Astrocyte (in vitro differentiated cells and primary cell): ENCODE measurements at places on chromosomes 6 and 20.

- H3K36me3 ChIP-seq = no peaks in the 10 kb centered on the region
- no peak overlapping the region for H3K4me3 ChIP-seq
- H3K27me3 ChIP-seq = no peaks in the 10 kb centered on the region
- H3K4me1 ChIP-seq = peaks cover 6% of the 10 kb centered on the region
- no peak overlapping the region for H3K27ac ChIP-seq
Measured at GRCh38 chr6:75376347-75377024, 91.9 kb upstream of the TMEM30A start.

GRCh38 chr6:79635232-79635543 lies 4.1 kb downstream of the SH3BGRL2 start:
- peak; percentile 65 for DNase-seq
- H3K4me3 ChIP-seq = no peak overlapping the region
- H3K27me3 ChIP-seq = no peaks in the 10 kb centered on the region
- no peaks in the 10 kb centered on the region for H3K36me3 ChIP-seq
- peaks cover 14% of the 10 kb centered on the region for H3K4me1 ChIP-seq
- no peak overlapping the region for H3K27ac ChIP-seq

- H3K27me3 ChIP-seq = peaks cover 7% of the 10 kb centered on the region
- H3K4me3 ChIP-seq = no peak overlapping the region
- H3K36me3 ChIP-seq = no peaks in the 10 kb centered on the region
- no peak overlapping the region for H3K27ac ChIP-seq
- no peak for DNase-seq
Measured at GRCh38 chr6:166673309-166673708, 46.3 kb upstream of the RPS6KA2 start.

GRCh38 chr20:49569411-49570115 lies 1.6 kb upstream of the PTGIS start:
- peaks cover 23% of the 10 kb centered on the region for H3K4me1 ChIP-seq
- DNase-seq = peak; percentile 52
- no peak overlapping the region for H3K27ac ChIP-seq
- H3K36me3 ChIP-seq = no peaks in the 10 kb centered on the region
- peaks cover 13% of the 10 kb centered on the region for H3K27me3 ChIP-seq

GRCh38 chr6:82144852-82145340 lies 102.6 kb downstream of the IBTK start:
- H3K4me1 ChIP-seq = peaks cover 22% of the 10 kb centered on the region
- peak overlapping the region; percentile 44 for H3K4me3 ChIP-seq
- H3K27ac ChIP-seq = peak overlapping the region; percentile 87

DNA sequence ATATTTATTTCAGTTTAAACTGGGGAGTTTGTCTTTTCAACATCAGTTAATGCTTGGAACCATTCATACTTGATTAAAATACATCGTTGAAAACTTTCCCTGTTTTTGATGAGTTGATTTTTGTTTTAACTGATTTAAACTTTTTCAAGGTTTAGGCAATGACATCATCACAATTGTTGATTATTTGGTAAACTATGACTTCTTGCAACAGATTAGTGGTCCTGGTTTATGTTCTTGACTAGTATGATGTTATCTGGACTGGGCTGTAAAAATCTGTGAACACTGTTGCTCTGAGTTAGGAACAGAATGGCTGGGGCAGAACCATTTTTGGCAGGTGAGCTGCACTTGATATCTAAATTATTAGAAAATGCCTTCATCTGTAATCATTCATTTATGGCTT lies at the start of gene ZC2HC1B:
Gene ZC2HC1B (plus strand): TSS at position 241 of the 400 bp plus-strand sequence. CDS start 66 bp downstream, at position 307.
- H3K4me3 ChIP-seq = no peak within 1 kb of the TSS
- H3K36me3 ChIP-seq = peaks cover 40% of the 10 kb centered on the region
- H3K27me3 ChIP-seq = no peaks in the 10 kb centered on the region
- no peak for DNase-seq
- H3K27ac ChIP-seq = no peak within 1 kb of the TSS

DNA sequence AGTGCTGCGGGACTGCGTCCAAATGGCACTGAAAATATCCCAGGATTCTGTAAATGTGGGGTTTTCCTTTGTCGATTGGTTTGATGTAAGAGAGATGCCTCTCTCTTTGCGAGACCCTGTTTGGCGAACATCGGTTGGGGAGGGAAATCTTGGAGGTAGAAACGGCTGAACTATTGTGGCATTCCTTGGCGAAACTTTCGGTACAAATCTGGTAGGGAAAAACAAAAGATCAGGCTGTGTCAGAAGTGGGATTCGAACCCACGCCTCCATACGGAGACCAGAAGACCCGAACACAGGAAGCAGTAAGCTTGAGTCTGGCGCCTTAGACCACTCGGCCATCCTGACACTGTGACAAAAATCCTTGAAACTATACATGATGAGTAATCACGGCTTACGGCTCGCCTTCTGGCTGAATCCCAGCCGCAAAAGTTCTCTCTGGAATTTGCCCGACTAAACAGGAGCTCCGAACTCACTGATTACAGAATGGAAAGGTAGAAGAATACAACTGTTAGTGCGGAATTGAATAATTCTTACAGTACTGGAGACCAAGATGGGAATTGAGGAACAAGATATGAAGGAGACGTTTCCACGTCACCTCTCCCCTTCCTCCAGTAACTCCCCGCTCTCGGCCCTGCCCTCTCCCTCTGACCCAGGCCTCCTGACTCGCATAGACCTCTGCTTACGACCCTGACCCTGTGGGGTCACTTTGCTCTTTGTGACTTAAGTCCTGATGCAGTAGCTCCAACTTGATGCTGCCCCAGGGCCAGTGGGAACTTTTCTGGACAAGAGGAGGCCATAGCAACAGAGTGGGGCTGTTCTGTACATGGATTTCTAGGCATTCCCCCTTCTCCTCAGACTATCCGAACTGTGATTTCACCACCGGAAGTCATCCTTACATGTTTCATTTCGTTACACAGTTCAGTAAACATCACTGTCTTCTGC lies 132.8 kb upstream of the ZNF184 start:
- DNase-seq = peak; percentile 65
- peak overlapping the region; percentile 60 for H3K4me3 ChIP-seq
- no peak overlapping the region for H3K27ac ChIP-seq
- H3K36me3 ChIP-seq = no peaks in the 10 kb centered on the region
- no peaks in the 10 kb centered on the region for H3K4me1 ChIP-seq

DNA sequence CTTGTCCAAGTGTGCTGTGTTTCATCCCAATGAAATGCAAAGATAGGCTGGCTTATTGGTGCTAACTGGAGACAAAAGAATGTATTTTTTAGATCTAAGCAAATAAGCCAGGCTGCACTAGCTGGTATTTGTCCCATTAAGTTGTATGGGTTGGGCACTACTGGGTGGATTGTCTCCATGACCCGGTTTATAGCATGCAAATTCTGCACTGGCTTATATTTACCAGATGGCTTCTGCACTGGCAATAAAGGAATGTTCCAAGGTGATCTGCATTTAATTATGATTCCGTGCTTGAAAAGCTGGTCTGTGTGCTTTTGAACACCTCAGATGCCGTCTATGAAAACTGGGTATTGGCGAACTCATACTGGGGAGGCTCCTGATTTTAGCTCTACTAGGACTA lies 61.4 kb upstream of the MOCS1 start:
- no peak overlapping the region for H3K27ac ChIP-seq
- H3K4me1 ChIP-seq = no peaks in the 10 kb centered on the region
- no peaks in the 10 kb centered on the region for H3K36me3 ChIP-seq

- no peak overlapping the region for H3K27ac ChIP-seq
- H3K4me1 ChIP-seq = no peaks in the 10 kb centered on the region
- H3K4me3 ChIP-seq = no peak overlapping the region
- no peaks in the 10 kb centered on the region for H3K36me3 ChIP-seq
Measured at GRCh38 chr20:42309050-42309449, 690.9 kb upstream of the CHD6 start.

- H3K27ac ChIP-seq = no peak overlapping the region
- no peaks in the 10 kb centered on the region for H3K36me3 ChIP-seq
- H3K4me1 ChIP-seq = no peaks in the 10 kb centered on the region
- no peak overlapping the region for H3K4me3 ChIP-seq
- no peaks in the 10 kb centered on the region for H3K27me3 ChIP-seq
Measured at GRCh38 chr6:69106511-69106910, 471.4 kb downstream of the ADGRB3 start.

DNA sequence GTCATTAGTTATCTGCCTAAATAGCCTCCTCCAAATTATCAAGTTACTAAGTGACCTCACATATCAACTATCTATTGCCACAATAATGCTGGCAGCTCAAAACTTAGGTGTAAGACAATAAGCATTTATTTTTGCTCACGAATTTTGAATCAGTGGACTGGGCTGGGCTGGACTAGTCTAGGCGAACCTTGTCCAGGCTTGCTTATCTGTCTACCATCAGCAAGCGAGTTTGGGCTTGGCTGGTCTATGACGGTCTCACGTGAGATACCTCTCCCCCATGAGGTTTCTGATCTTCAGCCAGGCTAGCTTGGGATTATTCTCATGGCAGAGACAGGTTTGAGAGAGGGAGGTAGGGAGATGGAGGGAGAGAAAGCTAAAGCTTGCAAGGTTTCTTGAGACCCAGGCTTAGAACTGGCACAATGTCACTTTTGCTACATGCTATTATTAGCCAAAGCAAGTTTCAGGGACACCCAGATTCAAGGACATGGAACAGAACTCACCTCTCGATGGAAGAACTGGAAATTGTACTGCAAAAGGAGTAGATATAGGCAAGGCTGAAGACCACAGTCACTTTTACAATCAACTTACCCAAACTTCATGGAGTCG lies 80.9 kb downstream of the WASF1 start:
- no peak for DNase-seq
- no peaks in the 10 kb centered on the region for H3K27me3 ChIP-seq
- H3K27ac ChIP-seq = no peak overlapping the region
- peaks cover 5% of the 10 kb centered on the region for H3K36me3 ChIP-seq
- H3K4me1 ChIP-seq = no peaks in the 10 kb centered on the region

GRCh38 chr6:73152966-73153757 lies 72.1 kb downstream of the KHDC1L start:
- H3K4me1 ChIP-seq = no peaks in the 10 kb centered on the region
- no peak for DNase-seq
- H3K27ac ChIP-seq = no peak overlapping the region

DNA sequence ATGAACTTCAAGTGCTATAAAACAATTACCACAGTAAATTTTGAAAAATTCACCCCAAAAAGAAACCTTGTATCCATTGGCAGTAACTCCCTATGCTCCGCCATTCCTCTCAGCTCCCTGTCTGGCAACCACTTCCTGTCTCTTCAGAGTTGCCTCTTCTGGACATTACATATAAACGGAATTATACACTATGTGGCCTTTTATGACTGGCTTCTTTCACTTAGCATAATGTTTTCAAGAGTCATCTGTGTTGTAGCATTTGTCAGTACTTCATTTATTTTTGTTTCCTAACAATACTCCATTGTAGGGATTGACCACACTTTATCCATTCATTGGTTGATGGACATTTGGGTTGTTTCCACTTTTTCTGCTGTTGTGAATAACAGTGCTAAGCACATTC lies 50.1 kb downstream of the CEP43 start:
- no peak overlapping the region for H3K27ac ChIP-seq
- H3K4me3 ChIP-seq = no peak overlapping the region
- no peaks in the 10 kb centered on the region for H3K27me3 ChIP-seq
- no peaks in the 10 kb centered on the region for H3K36me3 ChIP-seq

- no peak for DNase-seq
- no peaks in the 10 kb centered on the region for H3K4me1 ChIP-seq
- H3K36me3 ChIP-seq = no peaks in the 10 kb centered on the region
Measured at GRCh38 chr6:166638573-166638964, 11.5 kb upstream of the RPS6KA2 start.

DNA sequence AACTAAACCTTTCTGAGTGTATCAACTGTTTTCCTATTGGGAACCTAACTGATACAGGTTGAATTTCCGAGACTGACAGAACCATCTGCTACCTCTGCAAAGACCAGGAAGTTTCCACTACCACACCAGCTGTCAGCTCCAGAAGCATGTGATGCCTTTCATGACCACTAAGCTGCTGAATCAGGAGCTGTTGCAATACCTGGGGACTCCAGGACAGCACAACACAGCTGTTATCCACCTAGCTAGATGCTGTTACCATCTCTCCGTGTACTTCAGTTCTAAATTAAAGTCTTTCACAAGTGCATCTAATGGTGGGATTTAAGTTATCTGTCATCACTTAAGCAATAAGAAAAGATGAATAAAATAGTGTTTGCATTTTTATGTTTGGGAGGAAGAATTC lies 158.2 kb upstream of the IMPG1 start:
- H3K27me3 ChIP-seq = no peaks in the 10 kb centered on the region
- H3K4me3 ChIP-seq = no peak overlapping the region
- no peak for DNase-seq

DNA sequence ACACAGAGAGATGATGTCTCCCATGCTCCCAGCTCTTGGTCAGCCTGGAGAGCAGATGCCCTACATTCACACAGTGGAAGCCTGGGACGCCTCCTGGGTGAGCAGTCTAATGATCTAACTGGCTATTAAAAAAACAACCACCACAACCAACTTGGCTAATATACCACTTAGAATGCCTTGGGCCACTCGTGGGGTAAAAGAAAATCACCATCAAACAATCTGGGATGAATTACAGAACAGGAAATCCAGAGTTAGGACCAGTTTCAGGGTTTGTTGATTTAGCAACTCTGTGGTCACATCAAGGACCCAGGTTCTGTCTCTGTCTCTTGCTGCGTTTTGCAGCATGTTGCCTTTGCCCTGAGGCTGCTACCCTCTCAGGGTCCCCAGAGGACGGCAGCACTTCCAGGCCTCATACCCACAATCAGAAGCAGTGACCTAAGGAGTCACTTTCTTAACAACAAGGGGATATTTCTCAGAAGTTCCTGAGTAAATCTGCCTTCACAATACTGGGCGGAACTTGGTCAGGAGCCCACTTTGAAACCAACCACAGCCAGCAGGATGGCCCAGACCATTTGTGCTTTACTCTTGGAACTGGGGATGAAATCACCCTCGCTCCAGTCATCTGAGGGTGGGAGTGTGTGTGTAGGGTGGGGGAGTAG lies 118.7 kb downstream of the CLIC5 start:
- H3K36me3 ChIP-seq = no peaks in the 10 kb centered on the region
- H3K27ac ChIP-seq = no peak overlapping the region
- H3K4me1 ChIP-seq = no peaks in the 10 kb centered on the region
- peak; percentile 37 for DNase-seq
- no peaks in the 10 kb centered on the region for H3K27me3 ChIP-seq
- no peak overlapping the region for H3K4me3 ChIP-seq

DNA sequence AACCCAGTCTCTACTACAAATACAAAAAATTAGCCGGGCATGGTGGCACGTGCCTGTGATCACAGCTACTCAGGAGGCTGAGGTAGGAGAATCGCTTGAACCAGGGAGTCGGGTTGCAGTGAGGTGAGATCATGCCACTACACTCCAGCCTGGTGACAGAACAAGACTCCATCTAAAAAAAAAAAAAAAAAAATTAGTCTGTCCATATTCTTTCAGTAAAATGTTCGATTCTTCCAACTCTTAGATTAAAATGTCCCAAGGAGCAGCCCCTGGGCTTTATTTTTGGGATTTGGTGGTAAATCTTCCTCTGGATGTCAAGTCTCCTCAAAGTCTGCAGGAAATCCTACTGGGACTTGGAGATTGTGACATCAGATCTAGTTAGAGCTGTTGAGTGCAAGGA lies 101.0 kb upstream of the EEF1E1 start:
- H3K27ac ChIP-seq = no peak overlapping the region
- H3K36me3 ChIP-seq = no peaks in the 10 kb centered on the region
- H3K27me3 ChIP-seq = no peaks in the 10 kb centered on the region
- H3K4me3 ChIP-seq = no peak overlapping the region
- H3K4me1 ChIP-seq = no peaks in the 10 kb centered on the region
- DNase-seq = no peak
